ENCODE measurements at places on chromosomes 3 and 15. TPM values are rescaled to one million over a fixed set of nuclear protein-coding genes. Genes with fewer than 3 reads are reported as not detected.

The CMTM8 gene
- total RNA-seq, result 10.5 TPM

The ZNF80 gene
- total RNA-seq, result not detected

The CELSR3 gene
- 26.7 TPM for total RNA-seq

- DNase-seq, result no peak
- H3K36me3 ChIP-seq, result no peaks in the 10 kb centered on the region
- no peak overlapping the region for H3K27ac ChIP-seq
Measured at GRCh38 chr15:44763187-44763586, 26.9 kb downstream of the TRIM69 start.

DNA sequence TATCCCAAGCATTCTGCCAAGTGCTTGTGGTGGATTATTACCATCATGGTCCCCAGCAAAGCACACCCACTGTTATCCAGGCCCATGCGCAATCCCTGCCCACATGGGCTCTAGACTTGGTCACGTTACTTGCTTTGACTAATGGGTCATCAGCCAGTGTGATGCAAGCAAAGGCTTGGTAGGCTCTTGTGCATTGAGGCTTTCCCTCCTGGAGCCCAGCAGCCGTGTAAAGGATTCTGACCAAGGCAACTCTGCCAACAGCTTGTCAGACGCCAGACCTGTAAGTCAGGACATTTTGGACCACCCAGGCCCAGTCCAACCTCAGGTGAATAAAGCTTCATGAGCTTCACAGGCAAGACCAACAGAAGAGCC is 93.9 kb downstream of the ABHD5 start:
- no peaks in the 10 kb centered on the region for H3K4me1 ChIP-seq
- no peak overlapping the region for H3K4me3 ChIP-seq
- no peaks in the 10 kb centered on the region for H3K27me3 ChIP-seq

DNA sequence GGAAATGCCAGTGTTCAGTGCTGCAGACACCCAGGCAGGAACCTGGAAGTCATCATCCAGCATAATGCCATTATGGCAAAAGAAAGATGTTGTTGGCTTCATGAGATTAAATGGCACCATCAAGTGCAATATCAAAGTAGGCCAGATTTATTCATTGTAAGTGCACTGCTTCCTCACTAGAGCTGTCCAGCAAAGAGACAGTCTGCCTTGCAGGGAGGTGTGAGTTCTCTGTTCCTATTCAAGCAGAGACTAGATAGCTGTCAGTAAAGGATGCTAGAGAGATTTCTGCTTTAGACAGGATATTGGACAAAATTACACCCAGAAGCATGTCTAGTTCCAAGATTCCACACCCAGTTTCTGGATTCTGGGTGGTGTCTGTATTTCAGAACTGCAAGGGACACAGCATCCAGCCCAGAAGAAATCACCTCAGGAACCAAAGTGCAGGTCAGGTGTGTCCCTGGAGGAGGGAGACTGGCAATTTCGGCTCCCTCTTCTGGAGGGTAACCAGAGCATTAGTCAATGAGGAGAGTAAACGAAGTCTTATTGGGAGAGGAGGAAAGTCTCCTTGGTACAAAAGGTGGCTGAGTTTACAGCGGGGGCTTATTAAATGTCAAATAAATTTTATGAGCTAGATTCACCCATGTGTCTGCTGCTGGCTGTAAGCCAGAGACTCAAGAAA is 377.3 kb downstream of the EPHB1 start:
- no peaks in the 10 kb centered on the region for H3K27me3 ChIP-seq
- H3K4me3 ChIP-seq, result no peak overlapping the region
- H3K27ac ChIP-seq, result no peak overlapping the region
- no peak for DNase-seq
- peaks cover 2% of the 10 kb centered on the region for H3K4me1 ChIP-seq

- H3K27me3 ChIP-seq, result no peaks in the 10 kb centered on the region
- H3K27ac ChIP-seq, result no peak overlapping the region
- no peaks in the 10 kb centered on the region for H3K4me1 ChIP-seq
- H3K36me3 ChIP-seq, result no peaks in the 10 kb centered on the region
Measured at GRCh38 chr3:124461838-124462632, 268.2 kb upstream of the UMPS start.

GRCh38 chr15:78052001-78052401 is 25.5 kb downstream of the TBC1D2B start:
- DNase-seq, result no peak
- H3K27me3 ChIP-seq, result no peaks in the 10 kb centered on the region
- H3K36me3 ChIP-seq, result no peaks in the 10 kb centered on the region
- peak overlapping the region; percentile 5 for H3K27ac ChIP-seq

DNA sequence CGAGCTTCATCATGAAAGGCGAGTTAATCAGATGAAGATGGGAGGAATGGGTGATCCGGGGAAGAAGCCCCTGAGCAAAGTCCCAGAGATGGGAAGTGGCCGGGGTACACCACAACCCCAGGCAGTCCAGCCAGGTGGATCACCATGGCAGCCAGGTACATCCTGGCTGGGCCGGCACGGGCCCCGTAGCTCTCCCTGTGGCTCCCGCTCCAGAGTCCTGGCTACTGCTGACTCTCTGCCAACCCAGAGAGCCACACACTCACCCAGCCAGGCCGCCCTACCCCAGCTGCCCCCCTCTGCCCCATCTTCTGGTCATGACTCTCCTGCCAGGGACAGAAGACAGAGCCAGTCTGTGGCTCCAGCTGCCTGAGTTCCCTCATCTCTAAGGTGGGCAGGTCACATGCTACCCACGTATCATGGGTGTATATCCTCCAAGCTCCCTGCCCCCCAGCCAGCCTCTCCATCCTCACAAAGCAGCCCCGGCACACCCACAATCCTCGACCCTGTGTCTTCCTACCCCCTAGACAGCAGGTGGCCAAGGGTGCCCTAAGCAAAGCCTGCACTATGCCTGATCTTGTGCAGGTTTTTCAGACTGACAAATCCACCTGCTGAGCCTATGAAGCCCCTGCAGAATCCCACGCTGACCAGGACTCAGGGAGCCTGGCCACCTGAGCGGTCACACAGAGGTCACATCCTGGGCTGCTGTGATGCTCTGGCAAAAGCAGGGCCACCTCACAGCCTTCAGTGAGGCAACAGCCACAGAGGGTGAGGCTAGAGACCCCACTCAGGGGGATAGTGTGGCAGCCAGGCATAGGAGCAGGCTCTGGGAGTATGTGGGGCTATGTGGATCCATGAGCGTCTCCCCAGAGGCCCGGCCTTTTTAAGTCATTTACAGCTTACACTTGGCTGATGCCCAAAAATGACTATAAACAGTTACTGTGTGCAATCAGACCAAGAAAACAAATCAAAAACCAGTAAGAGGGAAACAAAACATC is 13.2 kb downstream of the XXYLT1 start:
- H3K4me1 ChIP-seq, result peaks cover 33% of the 10 kb centered on the region
- DNase-seq, result peak; percentile 37
- H3K27ac ChIP-seq, result no peak overlapping the region
- no peak overlapping the region for H3K4me3 ChIP-seq

GRCh38 chr15:67762610-67763368 is 62.5 kb upstream of the SKOR1 start:
- H3K4me3 ChIP-seq, result no peak overlapping the region
- H3K36me3 ChIP-seq, result no peaks in the 10 kb centered on the region
- no peaks in the 10 kb centered on the region for H3K27me3 ChIP-seq
- no peak overlapping the region for H3K27ac ChIP-seq
- H3K4me1 ChIP-seq, result no peaks in the 10 kb centered on the region

DNA sequence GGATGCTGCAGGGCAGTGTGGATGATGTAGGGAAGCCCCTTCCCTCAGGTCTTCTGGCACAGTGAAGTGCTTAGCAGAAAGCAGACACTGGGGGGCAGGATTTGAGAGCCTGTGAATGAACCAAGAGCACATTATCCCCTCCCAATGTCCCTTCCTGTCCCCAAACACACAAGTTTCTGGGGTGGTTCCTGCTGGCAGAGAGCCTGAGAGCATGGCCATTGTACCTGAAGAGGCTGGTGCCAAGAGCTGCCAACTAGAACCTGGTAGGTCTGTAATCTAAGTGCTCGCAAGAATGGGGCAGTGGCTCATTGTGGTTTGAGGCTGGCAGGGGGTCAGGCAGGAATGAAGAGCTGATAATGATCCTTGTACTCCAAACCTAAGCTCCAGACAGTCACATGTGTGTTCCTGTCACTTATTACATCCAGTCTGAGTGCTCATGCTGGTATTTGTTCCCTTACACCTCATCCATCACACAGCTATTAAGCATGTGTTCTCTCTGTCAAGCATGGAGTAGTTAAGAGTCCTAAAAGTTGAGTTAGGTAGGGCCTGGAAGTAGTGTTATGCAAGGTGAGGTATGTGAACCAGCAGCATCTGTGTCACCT is 6.7 kb upstream of the CCR1 start:
- no peak for DNase-seq
- H3K36me3 ChIP-seq, result no peaks in the 10 kb centered on the region
- no peak overlapping the region for H3K4me3 ChIP-seq
- H3K4me1 ChIP-seq, result no peaks in the 10 kb centered on the region
- H3K27me3 ChIP-seq, result no peaks in the 10 kb centered on the region
- no peak overlapping the region for H3K27ac ChIP-seq

The IMPG2 gene
- total RNA-seq, result 0.08 TPM

- no peak overlapping the region for H3K27ac ChIP-seq
- H3K4me3 ChIP-seq, result no peak overlapping the region
- H3K36me3 ChIP-seq, result no peaks in the 10 kb centered on the region
- H3K4me1 ChIP-seq, result no peaks in the 10 kb centered on the region
- DNase-seq, result no peak
- H3K27me3 ChIP-seq, result no peaks in the 10 kb centered on the region
Measured at GRCh38 chr3:152893647-152894046, 58.7 kb downstream of the P2RY1 start.

DNA sequence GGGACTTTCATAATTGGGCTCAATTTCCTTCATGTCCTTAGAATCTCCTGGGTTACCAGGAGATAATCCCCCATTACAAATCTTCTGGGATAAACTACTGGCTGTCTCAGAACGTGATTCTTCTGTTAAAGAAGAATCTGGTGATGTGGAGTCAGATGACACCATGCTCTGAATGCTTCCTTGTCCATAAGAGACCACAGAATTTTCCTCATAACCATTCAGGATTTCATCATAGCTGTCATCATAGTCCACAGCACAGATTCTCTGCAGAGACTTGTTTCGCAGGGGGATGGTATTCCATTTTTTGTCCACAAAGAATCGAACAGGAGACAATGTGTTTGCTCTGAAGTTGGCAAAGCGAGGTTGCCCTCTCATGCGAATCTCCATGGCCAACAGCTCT is 109.8 kb upstream of the TSPAN3 start:
- no peaks in the 10 kb centered on the region for H3K27me3 ChIP-seq
- DNase-seq, result no peak
- H3K27ac ChIP-seq, result no peak overlapping the region

DNA sequence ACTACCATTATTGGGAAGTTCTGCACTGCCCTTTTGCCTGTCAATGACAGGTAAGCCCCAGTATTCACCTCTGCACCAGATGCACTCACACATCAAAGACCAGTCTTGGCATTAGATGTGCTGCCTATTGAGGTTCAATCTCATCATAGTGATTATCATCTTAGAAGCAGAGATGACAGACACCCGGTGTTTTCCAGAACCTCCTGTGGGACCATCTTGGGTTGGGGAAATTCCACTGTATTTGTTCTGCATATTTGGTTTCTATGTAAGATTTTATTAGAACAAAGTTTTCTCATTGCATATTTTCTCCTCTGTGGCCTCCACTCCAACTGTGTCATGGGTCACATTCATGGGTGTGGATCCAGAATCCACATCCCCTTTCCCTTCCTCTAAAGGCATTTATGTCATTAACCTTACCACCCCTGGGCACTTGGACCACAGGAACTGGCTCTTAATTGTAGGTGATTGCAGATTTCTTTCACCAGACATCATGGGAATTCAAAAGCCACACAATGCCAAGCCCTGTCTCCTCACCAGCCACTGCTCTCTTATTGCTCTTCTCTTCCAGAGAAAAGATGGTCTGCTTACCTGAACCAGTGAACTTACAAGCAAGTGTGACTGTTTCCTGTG is 31.2 kb downstream of the PLA1A start:
- H3K27ac ChIP-seq, result no peak overlapping the region
- no peaks in the 10 kb centered on the region for H3K27me3 ChIP-seq
- no peak overlapping the region for H3K4me3 ChIP-seq
- peaks cover 3% of the 10 kb centered on the region for H3K4me1 ChIP-seq

The SH3BP5 gene
- total RNA-seq, result 9.7 TPM

DNA sequence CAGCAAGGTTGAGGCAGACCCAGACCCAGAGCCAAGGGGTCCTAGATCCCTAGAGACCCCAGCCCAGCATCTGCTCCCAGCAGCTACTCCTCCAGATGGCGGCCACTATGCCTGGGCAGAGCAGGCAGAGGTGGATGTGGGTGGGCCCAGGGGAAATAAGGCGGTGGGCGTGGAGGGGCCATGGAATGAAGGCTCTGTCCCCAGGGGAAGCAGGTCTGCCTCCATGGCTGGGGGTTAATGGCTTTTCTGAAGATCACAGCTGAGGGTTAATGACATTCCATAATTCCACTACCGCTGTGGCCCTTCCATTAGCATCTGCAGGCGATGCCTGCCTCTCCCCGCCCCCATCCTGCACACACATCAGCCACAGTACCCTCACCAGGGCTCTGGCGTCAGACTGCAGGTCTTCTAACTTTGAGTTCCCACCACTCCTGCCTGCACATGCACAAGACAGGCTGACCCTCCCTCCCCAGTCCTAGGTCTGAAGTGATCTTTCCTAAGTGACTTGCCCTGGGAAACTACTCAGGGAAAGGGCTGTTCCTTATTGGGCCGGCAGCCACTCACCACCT is 41.2 kb downstream of the CCDC33 start:
- H3K27me3 ChIP-seq, result no peaks in the 10 kb centered on the region
- no peaks in the 10 kb centered on the region for H3K36me3 ChIP-seq
- no peak overlapping the region for H3K4me3 ChIP-seq
- H3K4me1 ChIP-seq, result no peaks in the 10 kb centered on the region
- no peak for DNase-seq

DNA sequence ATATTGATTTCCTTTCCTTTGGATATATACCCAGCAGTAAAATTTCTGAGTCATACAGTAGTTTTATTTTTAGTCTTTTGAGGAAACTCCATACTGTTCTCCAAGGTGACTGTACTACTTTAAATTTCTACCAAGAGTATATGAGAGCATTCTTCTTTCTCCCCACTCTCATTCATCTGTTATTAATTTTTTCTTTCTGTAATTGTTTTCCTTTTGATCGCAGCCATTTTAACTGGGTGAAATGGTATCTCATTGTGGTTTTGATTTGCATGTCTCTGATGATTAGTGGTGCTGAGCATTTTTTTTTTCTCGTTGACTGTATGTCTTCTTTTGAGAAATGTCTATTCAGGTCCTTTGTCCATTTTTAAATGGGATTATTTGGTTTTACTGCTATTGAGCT is 18.3 kb upstream of the VGLL3 start:
- no peaks in the 10 kb centered on the region for H3K4me1 ChIP-seq
- H3K4me3 ChIP-seq, result no peak overlapping the region
- DNase-seq, result no peak

The CCR9 gene
- total RNA-seq, result not detected

GRCh38 chr15:77606142-77607034 is 26.3 kb downstream of the LINGO1 start:
- no peaks in the 10 kb centered on the region for H3K36me3 ChIP-seq
- H3K4me3 ChIP-seq, result no peak overlapping the region
- no peak overlapping the region for H3K27ac ChIP-seq
- no peak for DNase-seq

DNA sequence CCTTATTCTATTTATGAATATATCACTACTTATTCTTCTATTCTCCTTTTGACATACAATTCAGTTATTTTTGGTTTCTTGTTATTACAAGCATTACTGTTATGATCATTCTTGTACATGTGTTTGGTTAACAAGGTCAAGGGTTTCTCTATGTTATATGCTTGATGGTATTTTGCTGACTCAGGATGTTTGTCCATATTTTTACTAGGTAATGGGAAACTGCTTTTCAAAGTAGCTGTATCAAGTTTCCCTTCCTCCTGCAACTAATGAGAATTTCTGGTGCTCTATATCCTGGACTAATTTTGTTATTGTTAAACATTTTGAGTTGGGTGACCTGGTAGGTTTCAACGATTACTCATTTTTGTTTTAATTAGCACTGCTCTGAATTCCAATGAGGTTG is 841.0 kb downstream of the OTOL1 start:
- no peak overlapping the region for H3K27ac ChIP-seq
- DNase-seq, result no peak
- no peaks in the 10 kb centered on the region for H3K4me1 ChIP-seq

All from H1 (cell line).